ENCODE measurements at places on chromosomes 7 and 10.

GRCh38 chr10:60957667-60958221 lies 13.8 kb upstream of the RHOBTB1 start:
- DNase-seq: no peak

DNA sequence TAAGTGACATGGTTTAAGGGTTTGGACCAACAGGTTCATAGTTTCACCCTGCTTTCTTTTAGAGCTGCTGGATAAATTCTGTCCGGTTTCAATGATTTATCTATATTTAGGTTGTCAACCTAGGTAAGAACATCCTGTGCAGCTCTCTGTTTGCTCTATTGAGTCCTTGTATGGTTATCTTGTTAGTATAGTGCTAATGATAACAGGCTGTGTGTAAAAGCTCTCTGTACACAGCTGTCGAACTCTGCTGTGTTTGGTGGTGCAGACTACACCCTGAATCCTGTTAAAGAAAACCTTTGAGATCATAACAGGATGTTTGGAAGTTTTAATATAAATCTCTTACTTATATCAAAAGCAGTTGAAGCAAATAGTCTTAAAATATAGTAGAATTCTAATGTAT lies 219.2 kb downstream of the SDK1 start:
- no peak for DNase-seq

DNA sequence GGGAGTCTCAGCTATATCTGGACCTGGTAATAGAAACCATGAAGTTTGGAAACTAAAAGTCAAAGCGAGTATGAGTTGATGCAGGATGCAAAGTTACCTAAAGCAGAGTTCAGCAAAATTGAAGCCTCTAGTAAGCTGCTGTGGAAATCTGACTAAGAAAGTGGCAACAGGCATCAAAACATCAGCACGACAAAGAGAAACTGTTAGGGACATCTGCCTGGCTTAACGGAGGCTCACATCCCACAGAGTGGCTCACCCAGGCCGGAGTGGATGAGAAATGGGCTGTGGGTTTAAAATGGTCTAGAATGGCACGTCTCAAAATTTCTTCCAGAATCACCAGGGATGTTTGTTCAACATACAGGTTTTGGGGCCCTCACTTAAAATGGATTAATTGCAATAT lies 164.1 kb upstream of the NPY start:
- DNase-seq: no peak

- DNase-seq: no peak
These were observed 720 bp downstream of the SNCG start for GRCh38 chr10:86958901-86959736.

DNA sequence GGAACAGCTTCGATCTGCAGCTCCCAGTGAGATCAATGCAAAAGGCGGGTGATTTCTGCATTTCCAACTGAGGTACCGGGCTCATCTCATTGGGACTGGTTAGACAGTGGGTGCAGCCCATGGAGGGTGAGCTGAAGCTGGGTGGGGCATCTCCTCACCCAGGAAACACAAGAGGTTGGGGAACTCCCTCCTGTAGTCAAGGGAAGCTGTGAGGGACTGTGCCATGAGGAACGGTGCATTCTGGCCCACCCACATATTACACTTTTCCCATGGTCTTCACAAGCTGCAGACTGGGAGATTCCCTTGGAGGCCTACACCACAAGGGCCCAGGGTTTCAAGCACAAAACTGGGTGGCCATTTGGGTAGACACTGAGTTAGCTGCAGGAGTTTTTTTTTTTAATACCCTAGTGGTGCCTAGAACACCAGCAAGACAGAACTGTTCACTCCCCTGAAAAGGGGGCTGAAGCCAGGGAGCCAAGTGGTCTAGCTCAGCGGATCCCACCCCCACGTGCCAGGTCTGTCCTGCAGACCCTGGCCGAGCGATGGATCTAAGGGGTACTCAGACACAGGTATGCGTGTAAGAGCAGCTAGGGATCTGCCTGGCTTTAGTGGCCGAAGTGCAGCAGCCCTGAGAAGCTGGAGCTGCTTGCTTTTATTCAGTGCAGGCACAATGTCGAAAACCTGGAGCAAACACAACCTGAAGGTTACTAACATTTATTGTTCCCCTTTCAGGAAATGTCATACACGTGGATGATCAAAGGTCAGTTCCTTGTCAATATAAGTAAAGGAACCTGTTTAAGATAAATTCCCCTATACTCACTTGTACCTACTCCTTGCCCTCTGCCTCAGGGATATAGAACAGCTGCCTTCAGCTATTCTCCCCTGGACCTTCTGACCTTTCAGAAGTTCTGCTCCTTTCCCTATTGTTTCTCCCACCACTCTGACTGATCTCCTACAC lies 3.1 kb upstream of the SAMD9 start:
- DNase-seq: no peak

DNA sequence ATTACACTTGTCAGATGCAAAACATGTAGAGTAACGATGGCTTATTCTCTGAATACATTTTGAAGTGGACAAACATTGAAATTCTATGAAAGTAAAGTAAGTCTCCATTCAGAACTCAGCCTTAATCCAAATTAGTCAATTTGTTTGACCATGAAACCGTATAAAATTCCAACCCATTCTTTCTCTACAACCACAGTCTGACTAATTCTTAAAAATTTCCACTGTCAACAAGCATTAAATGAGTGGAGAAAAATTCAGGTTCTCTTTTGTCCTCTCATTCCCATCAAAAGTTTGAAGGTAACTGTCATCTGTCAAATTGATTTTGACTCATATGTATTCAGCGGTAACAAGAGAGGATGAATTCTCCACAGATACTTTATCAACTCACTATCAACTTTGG lies 1031.5 kb downstream of the SORCS1 start:
- DNase-seq: no peak

DNA sequence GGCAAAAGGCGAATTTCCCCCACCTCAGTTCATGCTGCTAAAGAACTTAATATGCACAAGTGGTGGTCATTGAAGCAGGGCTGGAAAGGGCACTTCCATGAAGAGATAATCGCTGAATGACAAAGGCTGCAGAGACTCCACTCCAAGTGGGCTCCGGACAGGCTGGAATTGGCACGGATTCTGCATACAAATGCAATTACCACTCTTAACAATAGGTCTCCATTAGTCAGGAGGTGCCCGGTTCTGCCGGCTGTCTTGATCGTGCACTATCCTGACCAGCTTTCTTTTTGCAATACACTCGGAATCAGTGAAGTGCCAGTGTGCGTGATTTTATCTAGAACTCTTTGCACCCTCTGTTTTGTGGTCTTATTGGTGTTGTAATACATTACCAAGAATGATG lies 49.7 kb downstream of the INSYN2A start:
- DNase-seq: no peak

DNA sequence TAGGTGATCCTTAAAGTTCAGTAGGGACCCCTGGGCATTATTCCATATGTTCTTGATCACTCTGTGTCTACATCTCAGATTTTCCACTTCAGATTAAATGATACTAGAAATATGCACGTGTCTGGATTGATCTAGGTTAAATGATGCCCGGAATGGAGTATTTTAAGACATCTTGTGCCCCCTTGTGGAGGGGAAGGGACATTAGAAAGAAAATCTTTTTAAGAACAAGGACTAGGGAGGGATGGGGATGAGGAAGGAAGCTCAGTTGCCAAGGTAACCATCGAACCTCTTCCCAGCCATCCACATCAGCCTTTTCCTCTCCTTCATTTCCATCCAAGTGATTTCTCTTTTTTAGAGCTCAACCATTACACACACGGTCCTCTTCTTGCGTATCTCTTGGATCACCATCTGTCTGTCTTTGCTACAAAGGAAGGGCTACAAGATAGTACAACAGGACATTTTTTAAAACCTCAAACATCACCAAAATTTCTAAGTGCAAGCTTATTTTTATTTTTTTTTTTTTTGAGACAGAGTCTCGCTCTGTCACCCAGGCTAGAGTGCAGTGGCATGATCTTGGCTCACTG lies 40.5 kb downstream of the PRSS2 start:
- no peak for DNase-seq

DNA sequence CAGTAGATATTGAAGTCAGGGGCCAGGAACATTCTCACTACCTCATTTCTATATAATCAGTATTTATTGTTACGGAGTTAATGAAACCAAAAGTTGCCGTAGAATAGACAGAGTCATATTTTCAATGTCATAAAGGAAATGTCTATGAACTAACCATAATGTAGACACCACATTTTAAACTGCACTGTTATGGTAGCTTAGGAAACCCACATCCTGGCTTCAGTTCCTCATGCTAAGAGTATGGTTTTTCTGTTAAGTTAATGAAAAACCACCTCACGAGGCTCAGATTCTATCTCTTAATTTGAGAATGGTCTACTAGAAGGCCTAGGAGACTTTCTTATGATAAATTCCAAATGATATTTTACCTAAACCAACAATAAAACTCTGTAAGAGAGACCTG lies 166.5 kb downstream of the TMEM26 start:
- no peak for DNase-seq

DNA sequence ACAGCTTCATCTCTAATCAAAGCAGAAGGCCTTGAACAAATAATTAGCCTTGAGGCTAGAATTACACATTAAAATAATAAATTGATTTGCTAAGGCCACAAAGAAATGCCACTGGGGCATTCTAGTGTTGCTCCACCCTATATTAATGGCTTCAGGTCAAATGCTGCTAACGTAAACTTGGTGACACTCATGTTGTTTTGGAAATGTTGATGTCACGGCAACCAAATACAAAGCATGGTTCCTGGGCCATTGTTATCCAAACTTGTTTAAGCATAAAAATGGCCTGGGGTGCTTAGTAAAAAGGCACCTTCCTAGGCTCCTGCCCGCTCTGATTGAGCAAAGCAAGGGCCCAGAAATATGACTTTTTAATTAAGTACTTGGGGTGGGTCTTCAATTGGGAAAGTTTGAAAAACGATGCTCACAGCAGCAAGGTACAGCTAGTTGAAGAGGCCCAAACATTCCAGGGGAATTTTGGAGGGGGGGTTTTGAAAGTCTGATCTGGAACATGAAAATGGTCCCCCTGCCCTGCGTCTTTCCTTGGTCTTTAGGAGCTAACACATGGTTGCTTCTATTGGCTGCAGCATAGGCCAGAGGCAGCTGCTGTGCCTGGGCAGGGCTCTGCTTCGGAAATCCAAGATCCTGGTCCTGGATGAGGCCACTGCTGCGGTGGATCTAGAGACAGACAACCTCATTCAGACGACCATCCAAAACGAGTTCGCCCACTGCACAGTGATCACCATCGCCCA lies 67.8 kb downstream of the ABCC2 start:
- DNase-seq: no peak

- no peak for DNase-seq
These were observed 11.4 kb upstream of the PTN start for GRCh38 chr7:137354961-137355360.

GRCh38 chr7:134799377-134799776 lies 19.9 kb downstream of the CALD1 start:
- no peak for DNase-seq

GRCh38 chr7:118085000-118085399 lies 99.0 kb upstream of the LSM8 start:
- DNase-seq: no peak

- no peak for DNase-seq
These were observed 892.0 kb upstream of the CELF2 start for GRCh38 chr10:10125676-10126075.

GRCh38 chr10:6044751-6045313 lies 17.3 kb downstream of the IL2RA start:
- DNase-seq: no peak

GRCh38 chr7:27895551-27895950 lies 155.6 kb downstream of the TAX1BP1 start:
- no peak for DNase-seq

DNA sequence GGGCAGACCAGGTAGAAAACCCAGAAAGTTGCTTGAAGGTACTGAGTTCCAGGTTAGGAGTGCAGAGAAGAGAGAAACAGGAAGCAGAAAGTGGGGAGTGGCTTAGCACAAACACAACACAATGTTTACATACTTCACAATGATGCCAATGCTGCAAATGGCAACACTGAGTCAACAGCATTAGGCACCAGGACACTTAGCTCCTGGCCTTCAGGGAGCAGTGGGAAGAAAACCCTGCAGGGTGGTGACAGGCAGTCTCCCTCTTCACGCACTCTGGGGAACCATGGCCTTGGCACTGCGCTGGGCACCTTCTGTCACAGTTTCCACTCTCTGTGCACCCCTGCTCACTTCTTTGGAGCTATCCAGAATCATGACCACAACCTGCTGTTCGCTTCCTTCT lies 7.3 kb downstream of the ICA1 start:
- DNase-seq: no peak
